Activated CD8-positive, alpha-beta memory T cell treated with anti-CD3 and anti-CD28 coated beads for 48 hours (primary cell): ENCODE measurements at places on chromosomes 12 and 14.

- no peak for DNase-seq
Observed at GRCh38 chr14:32083789-32084188, 6.7 kb downstream of the ARHGAP5 start.

GRCh38 chr12:99383258-99383657 is 264.3 kb upstream of the GARIN6 start:
- DNase-seq = no peak

DNA sequence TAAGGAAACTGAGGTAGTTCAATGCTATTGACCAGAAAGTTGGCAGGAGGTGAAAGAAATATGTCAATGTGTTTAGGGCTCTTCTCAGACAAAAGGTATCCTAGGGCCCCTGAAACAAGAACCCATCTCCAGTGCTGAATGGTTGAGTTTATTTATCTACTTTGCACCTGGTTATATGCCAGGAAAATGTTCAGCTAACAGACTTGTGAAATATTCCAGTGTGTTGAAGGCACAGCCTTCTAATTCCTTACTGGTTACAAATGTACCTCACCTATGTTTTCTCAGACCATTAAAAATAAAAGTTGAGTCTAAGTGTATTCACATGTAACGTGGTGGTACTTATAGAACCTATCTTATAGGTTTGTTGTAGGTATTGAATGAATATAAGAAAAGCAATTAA is 511.7 kb upstream of the SEL1L start:
- no peak for DNase-seq

GRCh38 chr12:45336331-45336730 is 120.4 kb downstream of the ANO6 start:
- DNase-seq = no peak

GRCh38 chr14:39265806-39266524 is 32.2 kb downstream of the MIA2 start:
- no peak for DNase-seq

- peak; percentile 54 for DNase-seq
Observed at GRCh38 chr12:51590347-51591015, 552 bp upstream of the SCN8A start.

DNA sequence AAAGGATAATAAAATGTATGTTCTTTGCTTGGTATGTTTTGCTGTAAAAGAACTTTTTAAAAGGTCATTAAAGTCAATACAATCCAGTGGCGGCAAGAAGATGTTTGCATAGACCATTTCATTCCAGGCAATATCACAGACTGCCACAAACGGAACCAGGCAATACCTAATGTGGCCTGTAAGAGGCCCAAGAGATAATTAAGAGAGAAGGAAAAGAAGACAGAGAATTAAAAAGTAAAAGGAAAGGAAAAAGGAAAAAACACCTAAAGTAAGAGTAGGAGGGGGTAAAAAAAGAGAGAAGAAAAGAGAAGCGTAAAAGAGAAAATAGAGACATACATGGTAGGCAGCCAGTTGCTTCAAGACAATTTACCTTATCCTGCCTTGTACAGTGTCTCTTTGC is 6.8 kb upstream of the ARHGAP5 start:
- no peak for DNase-seq

GRCh38 chr12:110848314-110848923 is 1.6 kb downstream of the CCDC63 start:
- DNase-seq = no peak

- no peak for DNase-seq
Observed at GRCh38 chr12:103169-103981, 36.8 kb downstream of the IQSEC3 start.

DNA sequence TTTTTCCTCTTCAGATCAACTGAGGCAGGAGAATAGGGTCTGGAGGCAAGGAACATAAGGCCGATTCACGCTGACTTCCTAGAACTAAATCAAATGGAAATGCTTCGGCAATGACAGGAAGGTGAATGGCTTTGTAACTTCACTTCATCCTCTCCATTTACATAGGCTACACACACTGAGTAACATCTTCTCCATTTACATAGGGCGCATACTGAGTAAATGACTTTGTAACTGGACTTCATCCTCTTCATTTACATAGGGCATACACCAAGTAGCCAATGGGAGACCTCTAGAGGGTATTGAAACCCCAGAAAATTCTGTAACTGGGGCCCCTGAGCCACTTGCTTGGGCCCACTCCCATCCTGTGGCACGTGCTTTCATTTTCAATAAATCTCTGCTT is 71.0 kb upstream of the CPSF6 start:
- no peak for DNase-seq

GRCh38 chr12:7460375-7461259 is 16.7 kb upstream of the CD163L1 start:
- DNase-seq = no peak

DNA sequence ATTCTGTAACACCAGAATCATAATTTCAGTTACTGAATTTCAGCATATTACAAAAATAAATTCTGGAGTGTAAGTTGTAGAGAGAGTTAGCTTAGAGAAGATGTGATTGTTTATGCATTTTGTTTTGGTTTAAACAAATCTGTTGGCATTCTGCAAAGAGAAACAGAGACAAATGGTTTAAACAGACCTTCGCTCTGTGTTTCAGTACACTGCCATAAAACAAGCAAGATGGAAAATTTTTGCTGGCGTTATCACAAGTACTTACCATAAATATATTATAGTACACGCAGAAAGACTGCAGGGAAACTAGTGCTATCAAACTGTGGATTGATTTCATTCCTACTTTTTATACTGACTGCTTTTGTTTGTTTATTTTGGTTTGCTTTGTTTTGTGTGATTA is 850.3 kb upstream of the FOXG1 start:
- no peak for DNase-seq

GRCh38 chr12:22856178-22856577 is 231.2 kb downstream of the ETNK1 start:
- DNase-seq = no peak

DNA sequence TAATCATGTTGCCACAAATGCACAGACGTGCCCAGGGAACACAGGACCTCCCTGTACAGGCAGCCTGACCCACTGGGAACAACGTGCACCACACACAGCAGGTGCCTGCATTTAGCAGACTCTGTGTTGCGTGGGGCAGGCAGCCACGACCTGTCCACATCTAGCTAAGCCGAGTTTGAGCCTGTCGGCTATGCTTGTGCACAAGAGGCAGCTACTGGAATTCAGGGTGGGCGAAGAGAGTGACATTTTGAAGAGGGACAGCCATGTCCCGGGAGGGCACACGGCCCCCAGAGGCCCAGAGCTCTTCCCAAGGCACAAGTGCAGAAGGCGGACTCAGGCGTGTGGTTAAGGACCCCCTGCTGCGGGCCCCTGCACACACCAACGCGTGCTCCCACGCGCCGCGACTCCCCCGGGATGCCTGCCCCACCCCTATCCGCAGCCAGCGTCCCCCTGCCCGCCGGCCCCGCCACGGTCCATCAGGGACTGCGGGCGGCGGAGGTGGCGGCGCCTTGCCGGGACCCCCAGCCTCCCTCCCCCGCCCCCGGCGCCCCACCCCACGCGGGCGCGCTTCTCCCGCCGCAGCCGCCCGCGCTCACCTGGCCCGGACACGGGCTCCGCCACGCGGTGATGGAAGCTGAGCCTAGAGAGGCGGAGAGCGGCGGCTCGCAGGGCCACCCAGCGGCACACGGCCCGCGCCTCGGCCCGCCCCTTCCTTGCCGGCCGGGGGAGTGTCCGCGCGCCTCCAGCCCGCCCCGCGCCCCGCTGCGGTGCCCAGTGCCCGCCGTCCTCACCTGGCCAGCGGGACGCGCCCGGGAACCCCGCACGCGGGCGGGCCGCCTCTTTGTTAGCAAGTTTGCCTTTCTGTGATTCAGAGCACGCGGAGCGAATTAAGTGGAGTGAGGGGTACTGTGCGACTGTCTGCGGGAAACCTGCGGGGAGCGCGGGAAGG is 125.3 kb upstream of the PRMT8 start:
- DNase-seq = no peak

DNA sequence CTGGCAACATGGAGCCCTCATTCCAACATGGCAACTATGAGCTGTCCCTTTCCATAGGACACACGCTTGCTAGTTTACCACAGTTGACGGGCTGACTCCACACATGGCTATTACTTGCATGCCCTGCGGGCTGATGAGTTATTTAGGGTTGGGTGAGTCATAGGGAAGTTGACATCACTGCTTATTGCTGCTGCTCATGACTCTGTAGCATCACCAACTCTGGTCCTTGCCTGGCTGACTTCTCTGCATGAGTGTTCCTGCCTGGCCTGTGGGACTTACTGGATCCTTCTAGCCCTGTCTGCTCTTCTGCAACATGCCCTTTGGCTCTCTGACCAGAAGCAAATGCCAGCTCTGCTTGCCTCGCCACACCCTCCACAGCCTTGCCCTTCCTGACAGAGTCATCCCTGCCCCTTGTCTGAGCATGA is 199.5 kb downstream of the ANO6 start:
- DNase-seq = peak; percentile 12

DNA sequence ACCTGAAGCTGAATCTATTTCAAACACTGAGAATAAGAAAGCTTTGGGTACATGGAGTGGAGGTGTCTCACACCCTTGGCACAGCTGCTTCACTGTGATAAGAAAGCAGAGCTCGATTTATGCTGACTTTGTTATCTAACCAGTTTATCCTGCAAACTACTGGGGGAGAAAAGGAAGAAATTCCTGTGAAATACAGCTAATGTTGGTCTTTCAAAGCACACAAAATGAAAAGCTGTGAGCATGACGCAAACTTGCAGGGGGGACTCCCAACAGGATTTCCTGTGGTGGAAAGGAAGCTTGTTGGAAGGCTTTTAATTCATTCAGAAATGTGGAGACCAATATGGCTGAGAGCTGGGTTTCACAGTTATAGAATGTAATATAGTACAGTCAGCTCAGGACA is 53.4 kb downstream of the SRGAP1 start:
- no peak for DNase-seq
